Hypothalamus (tissue), 51 donors: ENCODE measurements at places on chromosomes 1 and 21.

DNA sequence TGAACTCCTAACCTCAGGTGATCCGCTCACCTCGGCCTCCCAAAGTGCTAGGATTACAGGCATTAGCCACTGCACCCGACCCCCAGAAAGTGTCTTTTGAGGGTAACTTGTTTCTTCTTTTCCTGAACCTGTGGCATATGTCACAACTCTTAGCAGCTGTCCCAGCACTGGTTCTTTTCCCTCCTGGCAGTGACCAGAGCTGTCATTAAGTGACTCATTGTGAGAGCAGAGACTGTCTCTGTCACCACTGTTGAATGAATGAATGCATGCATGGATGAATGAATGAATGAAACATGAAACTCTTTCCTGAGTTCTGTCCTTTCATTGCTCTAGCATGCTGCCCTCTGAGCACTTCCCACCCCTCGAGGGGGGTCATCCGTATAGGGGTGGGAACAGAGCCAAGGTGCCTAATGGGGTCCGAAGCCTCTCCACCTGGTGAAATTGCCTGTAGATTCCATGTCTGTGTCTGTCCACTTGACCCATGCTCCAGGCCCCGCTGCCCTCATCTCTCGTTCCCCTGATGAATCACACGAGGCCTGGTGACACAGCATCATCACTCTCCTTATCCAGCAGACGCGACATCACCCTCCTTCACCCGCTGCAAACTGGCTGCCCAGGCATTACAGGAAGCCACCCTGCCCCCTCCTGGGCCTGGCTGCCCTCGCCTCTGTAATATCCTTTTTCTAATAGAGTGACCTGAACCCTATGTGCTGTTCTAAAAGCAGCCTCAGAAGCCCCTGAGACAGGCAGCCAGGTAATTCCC is 75.0 kb downstream of the IGSF21 start:
- no peak for DNase-seq

GRCh38 chr1:41856151-41856943 is 62.4 kb downstream of the HIVEP3 start:
- no peak for DNase-seq

- DNase-seq = no peak
Observed at GRCh38 chr1:147804942-147805723, 44.7 kb upstream of the GJA5 start.

GRCh38 chr1:12637693-12638092 is 6.2 kb upstream of the AADACL4 start:
- no peak for DNase-seq

DNA sequence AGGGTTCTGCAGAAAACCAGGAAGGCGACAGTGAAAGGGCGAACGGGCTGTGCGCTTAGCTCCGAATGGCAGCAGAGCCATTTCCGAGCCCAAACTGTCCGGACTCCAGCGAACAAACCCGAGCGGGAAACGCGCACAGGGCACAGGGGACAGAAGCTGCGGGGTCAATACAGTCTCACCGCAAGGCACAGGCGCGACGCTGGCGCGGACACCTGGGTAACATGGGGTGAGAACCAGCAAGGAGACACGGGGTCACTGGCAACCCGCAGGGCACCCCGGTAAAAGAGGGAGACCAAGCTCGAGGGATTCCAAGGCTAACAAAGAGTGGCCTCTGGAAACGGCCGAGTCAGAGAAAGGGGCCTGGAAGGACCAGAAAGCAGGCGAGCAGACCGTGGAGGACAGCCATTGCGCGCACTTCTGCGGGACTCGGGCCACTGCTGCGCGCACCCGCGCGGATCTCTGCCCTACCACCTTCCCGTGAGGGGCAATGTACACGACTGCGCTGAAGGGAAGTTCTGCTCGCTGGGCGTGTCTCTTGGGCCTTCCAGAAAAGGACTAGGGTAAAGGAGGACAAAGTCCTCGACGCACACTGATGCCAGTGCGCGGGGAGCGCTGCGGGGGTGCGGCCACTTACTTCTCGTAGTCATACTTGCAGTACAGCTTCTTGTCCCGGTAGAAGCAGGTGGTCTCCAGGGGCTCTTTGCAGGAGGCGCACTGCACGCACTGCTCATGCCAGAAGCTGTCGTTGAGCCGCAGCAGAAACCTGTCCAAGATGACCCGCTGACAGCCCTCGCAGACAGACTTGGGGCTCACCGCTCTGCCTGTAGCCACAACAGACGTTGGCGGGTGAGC is 3.8 kb downstream of the LMX1A start:
- no peak for DNase-seq

DNA sequence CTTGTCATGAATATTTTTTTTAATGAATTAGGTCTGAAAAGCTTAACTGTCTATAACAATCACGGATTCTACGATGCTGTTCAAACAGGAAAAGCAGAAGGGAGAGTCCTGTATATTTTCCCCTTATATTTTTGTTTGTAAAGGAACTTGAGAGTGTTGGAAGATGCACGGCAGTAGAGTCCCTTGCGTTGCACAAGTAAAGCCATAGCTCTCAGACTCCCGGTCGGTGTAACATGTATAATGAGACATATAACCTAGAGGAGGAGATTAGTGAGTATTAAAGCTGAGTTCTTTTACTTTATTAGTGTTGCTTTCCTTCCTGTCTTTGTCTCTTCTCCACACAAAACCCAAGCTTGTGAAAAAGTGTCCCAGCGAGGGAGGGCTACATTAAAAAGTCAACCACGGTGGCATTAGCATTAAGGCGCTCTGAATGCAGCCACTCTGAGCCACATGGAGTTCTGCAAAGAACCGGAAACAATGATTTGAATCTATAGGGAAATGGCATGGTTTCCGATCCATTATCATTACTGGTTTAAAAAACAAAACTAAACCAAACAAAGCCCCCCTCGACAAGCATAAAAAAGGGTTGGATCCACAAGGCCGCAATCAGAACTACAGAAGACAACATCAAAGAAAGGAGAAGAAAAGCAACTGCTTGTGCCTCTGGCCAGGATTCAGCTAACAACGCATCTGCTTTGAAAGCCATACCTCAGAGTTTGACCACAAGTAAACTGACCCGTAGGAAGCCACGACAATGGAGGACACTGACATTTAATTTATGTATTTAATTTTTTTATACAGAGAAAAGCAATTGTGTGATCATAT is 356.8 kb downstream of the LMO4 start:
- DNase-seq = no peak

DNA sequence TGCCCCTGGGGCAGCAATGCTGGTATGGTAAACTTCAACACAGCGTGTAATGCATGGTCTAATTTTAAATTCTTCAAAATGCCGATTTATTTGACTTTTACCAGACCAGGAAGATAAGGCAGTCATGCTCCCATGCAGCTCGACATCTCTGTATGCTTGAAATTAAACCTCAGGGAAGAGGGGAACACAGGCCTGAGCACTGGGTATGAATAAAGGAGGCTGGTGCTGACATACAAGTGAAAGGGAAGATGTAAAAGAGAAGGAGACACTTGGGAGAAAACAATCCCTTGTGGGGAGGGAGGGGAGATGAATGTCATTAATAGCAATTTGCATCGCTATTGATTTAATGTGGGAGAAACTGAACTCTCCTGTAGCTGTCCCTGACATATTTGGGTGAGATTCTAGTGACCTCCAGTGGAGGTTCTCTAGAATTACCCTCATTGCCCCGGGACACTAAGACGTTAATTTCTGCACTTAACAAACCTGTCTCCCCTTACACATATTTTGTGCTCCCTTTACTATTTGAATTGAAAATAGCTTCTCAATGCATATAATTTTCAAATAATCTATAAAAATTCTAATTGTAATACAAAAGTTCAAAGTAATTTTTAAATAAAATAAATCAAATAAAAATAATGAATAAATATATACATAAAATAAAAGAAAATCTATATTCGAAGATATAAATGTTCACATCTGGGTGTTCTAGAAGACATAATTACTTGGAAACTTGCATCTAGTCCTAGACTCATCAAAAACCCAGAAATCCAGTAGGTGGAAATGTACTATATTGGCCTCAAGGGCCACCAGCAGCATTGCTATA is 283.1 kb downstream of the LMX1A start:
- DNase-seq = no peak

DNA sequence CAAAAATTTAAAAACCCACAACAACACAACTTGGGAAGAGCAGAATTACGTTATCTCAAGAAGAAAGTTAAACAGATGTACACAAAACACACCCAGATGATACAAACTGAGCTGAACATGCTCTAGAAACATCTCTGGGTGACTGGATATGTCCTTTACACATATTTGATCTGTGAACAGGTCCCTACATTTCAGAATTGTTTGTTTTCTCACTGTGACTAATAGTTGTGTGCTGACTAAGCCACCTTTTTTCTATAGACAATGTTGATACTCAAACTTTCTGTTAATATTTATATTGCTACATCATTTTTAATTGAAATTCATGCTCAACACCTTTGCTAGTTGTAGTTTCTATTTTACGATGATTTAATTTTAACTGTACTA is 1.0 kb upstream of the F11R start:
- no peak for DNase-seq

- no peak for DNase-seq
Observed at GRCh38 chr1:91803847-91804545, 82.0 kb downstream of the TGFBR3 start.

DNA sequence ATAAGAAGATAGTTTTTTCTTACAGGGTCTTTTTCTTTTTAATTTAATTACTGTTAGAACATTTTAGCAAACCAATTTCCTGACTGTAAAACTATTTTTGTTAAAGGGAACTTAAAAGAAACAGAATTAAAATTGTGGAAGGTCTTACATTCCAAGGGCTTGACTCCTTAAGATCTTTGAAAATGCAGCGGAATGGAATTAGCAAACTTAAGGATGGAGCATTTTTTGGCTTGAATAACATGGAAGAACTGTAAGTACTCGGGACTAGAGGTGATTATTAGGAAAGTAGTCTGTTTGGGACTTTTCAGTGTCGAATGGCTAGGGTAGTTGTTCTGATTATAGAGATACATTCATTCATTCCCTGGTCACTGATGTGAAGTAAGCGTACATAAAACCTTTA is 21.5 kb downstream of the LRIG2 start:
- no peak for DNase-seq

- DNase-seq = no peak
Observed at GRCh38 chr1:219239518-219239917, 65.8 kb downstream of the LYPLAL1 start.

DNA sequence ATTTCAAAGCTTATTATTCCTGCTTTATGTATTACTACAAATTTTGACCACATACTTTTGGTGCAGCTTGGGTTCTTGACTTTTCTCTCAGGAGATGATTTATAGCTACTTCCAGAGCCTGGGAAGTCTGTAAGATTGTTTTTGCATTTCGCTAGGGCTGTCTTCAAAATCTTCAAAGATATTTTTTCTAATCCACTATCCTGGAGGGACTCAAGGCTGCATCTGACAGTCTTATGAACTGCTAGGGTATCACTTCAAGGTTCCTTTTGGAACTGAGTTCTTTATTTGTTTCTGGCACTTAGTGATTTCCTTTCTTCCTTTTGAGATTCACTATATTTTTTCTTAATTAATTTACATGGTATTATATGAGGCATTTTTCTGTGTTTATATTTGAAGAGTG is 90.0 kb upstream of the LYPLAL1 start:
- DNase-seq = no peak

DNA sequence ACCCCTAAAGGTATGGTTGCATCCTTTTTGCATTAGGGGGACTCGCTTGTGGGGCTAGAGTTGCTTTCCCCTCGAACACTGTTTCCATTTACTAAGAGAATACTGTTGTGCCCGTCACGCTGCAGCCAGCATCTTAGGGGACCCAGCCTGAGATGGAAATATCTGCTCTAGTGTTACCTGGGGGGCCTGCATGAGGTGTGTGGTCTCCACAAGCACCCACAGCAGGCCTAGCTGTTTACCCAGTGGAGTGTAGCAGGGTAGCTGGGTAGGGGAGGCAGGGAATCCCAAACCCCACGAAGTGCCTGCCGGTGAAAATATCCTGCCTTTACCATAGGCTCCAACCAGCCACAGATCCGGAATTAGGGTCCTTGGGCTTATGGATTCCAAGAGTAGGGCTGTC is 303.6 kb downstream of the PTPRU start:
- DNase-seq = no peak
